B cell (primary cell): ENCODE measurements at places on chromosomes 2 and 18. TPM values are rescaled to one million over a fixed set of nuclear protein-coding genes. Genes with fewer than 3 reads are reported as not detected.

- DNase-seq = no peak
Observed at GRCh38 chr2:74917702-74918619, 40.5 kb upstream of the POLE4 start.

GRCh38 chr2:196170606-196171247 is 651 bp downstream of the STK17B start:
- DNase-seq = peak; percentile 72

Gene CDK15
- not detected in 2 replicates for polyA plus RNA-seq

- peak; percentile 90 for DNase-seq
Observed at GRCh38 chr2:43131051-43131889, 95.1 kb downstream of the ZFP36L2 start.

DNA sequence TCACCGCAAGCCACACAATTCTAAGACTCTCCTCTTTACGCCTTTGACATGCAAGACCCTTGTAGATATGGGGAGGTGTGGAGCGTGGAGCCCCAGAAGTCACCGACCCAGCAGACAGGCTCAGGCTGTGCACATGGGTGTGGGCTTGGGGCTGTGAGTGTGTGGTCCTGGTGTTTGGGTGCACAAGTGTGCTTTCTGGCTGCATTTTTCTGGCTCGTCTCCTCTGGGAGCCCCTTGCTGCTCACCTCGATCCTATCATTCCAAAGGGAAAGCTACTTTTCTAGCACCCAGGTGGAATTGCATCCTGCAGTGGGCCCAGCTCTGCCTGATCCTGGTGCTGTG is 143.0 kb downstream of the ACOXL start:
- no peak for DNase-seq

GRCh38 chr2:6992794-6993228 is 75.6 kb downstream of the RNF144A start:
- no peak for DNase-seq

- DNase-seq = no peak
Observed at GRCh38 chr18:13477147-13477683, 249.1 kb downstream of the FAM210A start.

- DNase-seq = no peak
Observed at GRCh38 chr2:114800371-114800770, 357.9 kb downstream of the DPP10 start.

Gene MTLN
- 5.1 and 27.2 TPM in 2 replicates for polyA plus RNA-seq

DNA sequence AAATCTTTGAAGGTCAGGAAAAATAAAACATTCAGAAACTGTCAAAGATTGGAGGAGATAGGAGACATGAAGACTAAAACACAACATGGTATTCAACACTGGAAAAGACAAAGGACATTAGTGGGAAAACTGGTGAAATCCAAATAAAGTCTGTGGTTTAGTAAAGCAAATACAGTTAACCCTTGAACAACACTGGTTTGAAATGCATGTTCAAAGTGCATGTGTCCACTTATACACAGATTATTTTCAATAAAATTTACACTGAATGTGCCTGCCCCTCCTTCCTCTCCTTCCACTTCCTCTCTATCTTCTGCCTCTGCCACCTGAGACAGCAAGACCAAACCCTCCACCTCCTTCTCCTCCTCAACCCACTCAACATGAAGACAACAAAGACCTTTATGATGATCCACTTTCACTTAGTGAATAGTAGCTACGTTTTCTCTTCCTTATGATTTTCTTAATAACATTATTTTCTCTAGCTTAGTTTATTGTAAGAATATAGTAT is 14.5 kb downstream of the OLA1 start:
- DNase-seq = no peak
